ENCODE measurements at places on chromosomes 2 and 18. TPM values are rescaled to one million over a fixed set of nuclear protein-coding genes. Genes with fewer than 3 reads are reported as not detected.

SLC9A4 gene
- total RNA-seq, result under 0.01 TPM

TM4SF20 gene
- total RNA-seq, result under 0.01 TPM

SCN7A gene
- 0.32 TPM for total RNA-seq

C2orf15 gene
- total RNA-seq, result not detected

ALK gene
- not detected for total RNA-seq

PAX8 gene
- 1.3 TPM for total RNA-seq
